ENCODE measurements at places on chromosomes 13 and 19.

GRCh38 chr13:86882107-86882506 is 789.1 kb upstream of the SLITRK5 start:
- no peak for DNase-seq

DNA sequence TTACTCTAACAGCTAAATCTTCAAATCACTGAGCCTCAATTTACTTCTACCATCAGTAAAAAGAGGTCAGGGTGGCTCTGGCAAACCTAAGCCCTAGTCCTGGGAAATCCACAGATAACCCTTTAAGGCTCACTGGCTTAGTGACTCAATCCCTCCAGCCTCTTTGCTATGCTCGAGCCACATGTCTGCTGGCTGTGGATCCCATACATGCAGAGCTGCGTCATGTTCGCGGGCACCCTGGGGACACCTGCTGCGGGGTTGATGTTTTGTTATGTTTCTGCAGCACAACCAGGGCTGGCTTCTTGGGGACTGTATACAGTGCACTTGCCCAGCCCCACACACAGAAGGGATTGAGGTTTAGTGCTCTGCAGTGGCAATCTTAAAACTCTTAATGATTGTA is 41.6 kb upstream of the C13orf42 start:
- no peak for DNase-seq

DNA sequence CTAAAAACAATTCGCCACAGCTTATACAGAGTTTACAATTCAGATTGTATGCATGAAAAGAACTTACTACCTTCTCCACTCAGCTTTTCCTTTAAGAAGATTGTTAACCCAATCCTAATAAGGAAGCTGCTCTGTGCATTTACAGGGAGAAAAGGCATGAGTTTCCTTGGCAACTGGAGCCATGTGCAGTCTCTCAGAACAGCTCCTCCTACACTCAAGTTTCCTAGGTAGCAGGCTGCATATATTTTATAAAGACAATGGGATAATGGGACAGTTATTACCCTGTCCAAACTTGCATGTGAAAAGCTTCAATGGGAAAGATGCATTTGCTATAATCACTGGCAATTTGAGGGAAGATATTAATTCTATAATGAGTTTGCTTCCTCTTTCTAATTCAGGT is 125.5 kb upstream of the TRPC4 start:
- DNase-seq = no peak

GRCh38 chr19:46674416-46675178 is 13.6 kb upstream of the DACT3 start:
- no peak for DNase-seq

DNA sequence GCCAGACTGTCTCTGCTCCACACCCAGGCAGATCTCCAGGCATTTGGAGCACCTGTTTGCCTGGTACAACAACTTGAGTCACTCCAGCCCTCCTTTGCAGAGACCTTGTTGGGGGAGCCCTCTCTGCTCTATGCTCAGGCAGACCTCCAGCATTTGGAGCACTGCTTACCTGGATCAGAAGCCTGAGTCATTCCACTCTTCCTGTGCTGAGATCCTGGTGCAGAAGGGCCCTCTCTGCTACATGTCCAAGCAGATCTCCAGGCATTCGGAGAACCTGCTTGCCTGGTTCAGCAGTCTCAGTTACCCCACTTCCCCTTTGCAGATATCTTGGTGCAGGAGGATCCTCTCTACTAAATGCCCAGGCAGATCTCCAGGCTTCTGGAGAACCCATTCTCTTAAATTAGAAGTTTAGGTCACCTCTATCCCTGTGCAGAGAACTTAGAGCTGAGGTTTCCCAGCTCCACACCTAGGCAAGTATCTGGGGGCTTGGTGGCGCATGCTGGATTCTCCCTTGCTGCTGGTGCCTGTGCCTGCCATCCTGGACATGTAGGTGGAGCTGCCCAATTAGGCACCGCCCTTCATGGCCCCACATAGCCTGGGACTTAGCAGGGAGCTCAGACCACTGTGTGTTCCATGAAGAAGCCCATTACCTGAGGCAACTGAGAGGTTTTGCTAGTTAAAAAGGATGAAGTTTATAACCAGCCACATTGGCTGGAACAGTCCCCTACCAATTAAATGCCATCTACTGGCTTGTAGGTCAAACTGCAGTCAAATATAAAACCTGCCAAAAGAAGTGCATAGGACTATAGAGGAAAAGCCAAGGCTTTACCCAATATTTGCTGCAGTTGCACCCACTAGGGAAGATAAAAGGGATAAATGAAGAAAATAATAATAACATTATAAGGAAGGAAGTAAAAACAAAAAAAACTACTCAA is 97.6 kb upstream of the SLITRK6 start:
- no peak for DNase-seq

GRCh38 chr13:33644581-33645543 is 173.1 kb upstream of the RFC3 start:
- DNase-seq = no peak

DNA sequence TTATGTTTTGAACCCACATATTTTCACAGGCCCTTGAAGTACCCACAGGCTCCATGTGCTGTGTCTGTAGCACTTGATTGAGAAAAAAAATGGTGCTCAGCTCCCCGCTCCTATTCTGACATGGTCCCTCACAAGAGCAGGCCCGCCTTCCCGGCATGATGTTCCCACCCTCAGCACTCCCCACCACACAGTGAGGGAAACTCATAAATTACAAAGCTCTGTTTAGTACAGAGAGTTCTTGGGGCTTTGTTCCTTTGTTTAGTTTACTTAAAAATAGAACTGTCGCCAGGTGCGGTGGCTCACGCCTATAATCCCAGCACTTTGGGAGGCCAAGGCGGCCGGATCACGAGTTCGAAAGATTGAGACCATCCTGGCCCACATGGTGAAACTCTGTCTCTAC is 25.9 kb upstream of the ABCC4 start:
- no peak for DNase-seq

GRCh38 chr13:40537146-40537895 is 129.1 kb downstream of the FOXO1 start:
- no peak for DNase-seq

GRCh38 chr13:26327940-26328725 is 74.2 kb downstream of the CDK8 start:
- DNase-seq = no peak

- DNase-seq = no peak
Measured at GRCh38 chr19:16821081-16821480, 8.1 kb upstream of the SIN3B start.

GRCh38 chr19:49233163-49233562 is 75.6 kb downstream of the TRPM4 start:
- no peak for DNase-seq

GRCh38 chr19:33883859-33884519 is 87.3 kb downstream of the KCTD15 start:
- DNase-seq = no peak

GRCh38 chr19:30004403-30004802 is 62.4 kb downstream of the URI1 start:
- DNase-seq = no peak

- DNase-seq = no peak
Measured at GRCh38 chr19:4144666-4145249, 8.7 kb upstream of the CREB3L3 start.

GRCh38 chr13:100532836-100533435 is 55.7 kb downstream of the GGACT start:
- no peak for DNase-seq

DNA sequence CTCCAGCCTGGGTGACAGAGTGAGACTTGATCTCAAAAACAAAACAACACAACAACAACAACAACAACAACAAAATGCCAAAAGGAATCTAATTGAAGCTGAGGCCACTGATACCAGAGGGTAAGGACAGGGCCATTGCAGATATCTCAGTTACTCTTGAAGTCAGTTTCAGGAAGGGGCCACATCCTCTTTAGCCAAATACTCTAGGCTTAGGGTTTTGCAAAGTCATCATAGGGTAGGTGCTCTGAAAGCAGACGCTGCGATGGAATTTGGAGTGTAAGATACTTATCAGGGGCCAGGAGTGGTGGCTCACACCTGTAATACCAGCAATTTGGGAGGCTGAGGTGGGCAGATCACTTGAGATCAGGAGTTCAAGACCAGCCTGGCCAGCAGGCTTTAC is 46.6 kb upstream of the UBAC2 start:
- DNase-seq = no peak

DNA sequence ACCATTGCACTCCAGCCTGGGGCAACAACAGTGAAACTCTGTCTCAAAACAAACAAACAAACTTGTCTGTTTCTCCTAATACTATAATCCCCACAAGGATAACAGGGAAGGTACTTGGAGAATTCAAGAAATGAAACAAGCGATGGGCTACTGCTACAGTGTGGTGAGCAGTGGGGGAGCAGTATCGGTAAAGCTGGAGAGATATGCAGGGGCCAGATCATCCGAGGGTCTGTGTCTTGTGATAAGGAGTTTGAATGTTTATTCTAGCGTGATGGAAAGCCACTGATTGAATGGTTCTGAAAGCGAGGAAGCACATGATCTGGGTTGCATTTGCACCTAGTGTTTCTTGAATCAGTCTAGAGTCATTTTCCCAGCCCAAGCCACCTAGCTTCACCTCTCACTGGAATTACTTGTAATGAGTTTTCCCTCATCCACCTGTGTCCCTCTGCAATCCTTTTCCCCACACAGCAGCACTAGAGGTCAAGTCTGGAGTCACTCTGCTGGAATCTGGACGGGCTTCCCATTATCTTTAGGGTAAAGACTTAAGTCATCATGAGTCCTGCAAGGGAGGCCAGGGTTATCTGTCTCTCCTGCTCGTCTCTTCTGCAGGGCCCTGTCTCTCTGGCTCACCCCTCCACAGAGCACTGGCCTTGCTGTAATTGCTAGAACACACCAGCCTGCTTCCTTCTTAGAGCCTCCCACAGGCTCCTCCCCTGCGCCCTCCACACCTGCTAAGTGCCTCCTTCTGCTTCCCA is 162.3 kb downstream of the KLF5 start:
- no peak for DNase-seq

DNA sequence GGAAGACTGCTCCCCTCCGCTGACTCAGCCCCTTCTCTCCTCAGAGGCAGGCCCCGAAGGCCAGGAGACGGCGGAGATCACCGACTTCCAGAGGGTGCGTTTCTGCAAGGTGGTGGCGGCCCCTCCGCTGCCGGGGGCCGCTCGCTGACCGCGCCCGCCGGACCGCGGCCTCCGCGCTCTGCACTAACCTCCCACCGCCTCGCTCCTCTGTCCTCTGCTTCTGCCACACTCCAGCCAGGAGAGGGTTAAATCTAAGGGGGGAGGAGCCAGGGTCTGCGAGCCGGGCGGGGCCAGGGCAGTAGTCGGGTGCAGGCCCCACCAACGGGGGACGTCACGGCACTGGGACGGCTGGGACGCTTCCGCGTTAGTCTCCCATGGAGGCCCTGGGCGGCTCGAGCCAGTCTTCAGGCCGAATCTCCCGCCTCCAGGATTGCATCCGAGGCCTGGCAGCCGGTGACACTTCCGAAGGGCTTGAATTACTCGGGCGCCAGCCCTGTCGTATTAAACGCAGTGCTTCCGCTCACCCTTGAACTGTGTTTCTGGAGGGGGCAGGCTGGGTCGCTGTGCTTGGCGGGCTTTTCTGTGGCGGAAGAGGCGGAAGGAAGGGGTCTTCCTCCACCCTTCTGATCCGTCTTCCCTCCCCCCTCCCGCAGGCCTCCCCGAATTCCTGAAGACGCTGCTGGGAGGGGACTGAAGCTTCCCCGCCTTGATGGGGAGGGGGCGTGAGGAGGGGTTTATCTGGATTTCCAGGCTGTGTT is 1.2 kb upstream of the INAFM1 start:
- peak; percentile 78 for DNase-seq

DNA sequence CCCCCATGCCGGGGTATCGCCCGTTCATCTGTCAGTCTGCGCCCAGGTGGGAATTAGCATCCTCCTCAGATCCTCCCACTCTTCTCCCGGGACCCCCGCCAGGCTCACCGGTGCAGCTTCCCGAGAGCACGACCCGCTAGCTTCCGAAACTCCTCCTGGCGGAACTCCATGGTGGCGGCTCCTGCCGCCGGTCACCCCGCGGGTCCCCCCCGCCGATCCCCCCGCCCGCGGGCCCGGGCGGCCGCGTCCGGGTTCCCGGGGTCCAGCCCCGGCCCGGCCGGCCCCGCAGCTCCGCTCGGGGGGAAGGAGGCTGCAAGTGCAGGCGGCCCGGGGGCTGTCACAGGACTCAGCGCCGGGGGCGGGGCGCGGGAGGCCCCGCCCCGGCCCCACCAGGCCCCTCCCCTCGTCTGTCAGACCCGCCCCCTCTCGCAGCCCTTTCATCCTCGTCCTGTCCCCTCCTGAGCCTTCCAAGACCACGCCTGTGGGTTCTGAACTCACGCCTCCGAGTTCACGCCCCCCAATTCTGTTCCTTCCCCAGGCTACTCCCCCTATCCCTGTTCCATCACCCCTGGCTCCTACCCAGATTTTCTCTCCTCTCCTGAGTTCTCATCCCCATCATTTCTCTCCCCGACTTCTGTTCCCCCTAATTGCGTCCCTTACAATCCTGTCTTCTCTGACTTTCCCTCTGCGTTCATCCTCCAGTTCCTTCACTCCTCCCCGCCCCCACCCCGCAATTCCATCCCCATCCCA is at the start of gene SLC17A7:
Gene SLC17A7, minus strand, starts transcription at position 318 of the 750 bp plus-strand sequence. Its CDS starts 148 bp downstream, at position 170.
- DNase-seq = no peak

- no peak for DNase-seq
Measured at GRCh38 chr19:39937787-39938186, 3.4 kb upstream of the FCGBP start.

DNA sequence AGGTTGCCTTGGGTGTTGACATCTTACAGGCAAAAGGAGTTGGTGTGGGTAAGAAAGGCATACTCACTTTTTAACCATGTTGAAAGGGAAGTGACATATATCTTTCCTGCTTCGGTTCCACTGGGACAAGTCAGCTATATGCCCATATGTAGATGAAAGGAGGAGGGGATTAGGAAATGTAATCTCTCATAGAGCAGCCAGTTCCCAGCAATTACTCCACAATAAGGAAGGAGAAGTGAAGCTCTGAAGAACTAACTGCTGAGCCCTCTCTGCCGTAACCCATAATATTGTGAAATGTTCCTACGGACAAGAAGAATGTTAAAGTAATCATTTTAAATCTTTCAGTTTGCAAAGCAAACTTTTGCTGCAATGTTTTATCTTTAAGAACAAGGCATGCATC is 82.2 kb downstream of the EDNRB start:
- DNase-seq = no peak

- DNase-seq = no peak
Measured at GRCh38 chr19:4337906-4338440, 654 bp downstream of the STAP2 start.

DNA sequence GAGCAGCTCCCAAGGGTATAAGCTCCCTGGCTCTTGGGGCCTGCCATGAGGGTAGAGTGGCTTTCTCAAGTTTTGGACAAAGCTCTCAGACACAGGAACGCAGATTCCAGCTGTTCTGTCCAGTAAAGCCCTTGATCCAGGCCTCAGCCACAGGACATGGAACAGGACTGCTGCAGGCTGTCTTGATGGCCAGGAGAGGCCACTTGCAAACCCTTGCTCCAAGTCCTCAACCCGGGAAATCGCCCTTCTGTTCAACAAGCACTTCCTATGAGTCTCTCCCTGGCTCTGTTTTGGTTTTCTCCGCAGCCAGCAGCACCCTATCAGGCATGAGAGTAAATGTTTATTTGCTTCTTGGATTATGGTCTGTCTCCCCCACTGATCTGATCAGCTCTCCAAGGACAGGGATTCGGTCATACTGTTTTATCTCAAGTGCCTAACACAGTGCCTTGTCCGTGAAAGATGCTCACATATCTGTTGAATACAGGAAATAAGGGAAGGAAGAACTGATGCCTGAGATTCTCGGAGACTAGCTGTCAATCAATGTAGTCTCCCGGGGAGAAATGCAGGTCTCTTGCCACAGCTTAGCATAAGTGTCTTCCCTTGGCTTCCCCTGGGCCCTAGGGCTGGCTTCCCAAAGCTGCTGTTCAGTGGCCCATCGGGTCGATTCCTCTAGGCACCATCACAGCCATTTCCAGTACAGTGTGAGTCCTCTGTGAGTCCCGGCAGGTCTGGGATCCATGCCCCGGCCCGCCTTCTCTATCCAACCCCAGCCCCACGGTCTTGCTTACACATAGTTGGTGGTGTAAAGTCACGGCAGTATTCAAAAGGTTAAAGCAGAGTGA is 90.8 kb downstream of the TSHZ3 start:
- no peak for DNase-seq

All from activated CD4-positive, CD25-positive, alpha-beta regulatory T cell (primary cell).